HS-27A (cell line): ENCODE measurements at places on chromosomes 5 and 9.
A peak's percentile ranks its signal among the peaks of the same experiment; 100 is the strongest.

DNA sequence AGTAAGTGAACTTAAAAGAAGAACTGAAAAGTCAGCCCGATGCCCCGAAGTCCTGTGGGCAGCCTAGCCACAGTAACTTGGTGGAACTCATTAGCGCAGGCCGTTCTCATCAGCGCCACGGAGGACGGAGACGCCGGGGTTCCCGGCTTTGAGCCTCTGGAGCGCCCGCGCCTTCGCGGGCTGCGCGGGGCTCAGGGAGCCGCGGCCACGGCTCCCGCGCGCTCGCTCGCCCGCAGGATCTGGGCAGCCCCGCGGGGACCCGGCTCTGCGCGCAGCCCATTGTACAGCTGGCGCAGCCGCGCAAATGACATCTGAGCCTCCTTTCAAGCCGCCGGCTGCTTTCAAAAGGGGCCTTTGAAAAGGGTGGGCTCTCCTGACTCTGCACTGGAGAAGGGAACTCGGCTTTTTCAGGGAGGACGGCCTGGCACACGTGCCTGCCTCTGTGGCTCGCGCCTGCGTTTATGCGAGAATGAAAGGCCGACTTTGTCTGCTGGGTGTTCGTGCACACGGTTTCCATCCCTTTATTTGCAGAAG, 40.7 kb downstream of the TLR4 start:
- DNase-seq = no peak

- no peak for DNase-seq
Observed at GRCh38 chr9:113428062-113428615, 17.6 kb downstream of the C9orf43 start.

GRCh38 chr5:410911-411517, 32.0 kb upstream of the EXOC3 start:
- DNase-seq = no peak

GRCh38 chr9:106479679-106480078, 383.3 kb upstream of the ZNF462 start:
- no peak for DNase-seq

- DNase-seq = no peak
Observed at GRCh38 chr9:17881371-17881770, 302.5 kb downstream of the SH3GL2 start.

GRCh38 chr9:93198117-93198837, 14.3 kb downstream of the WNK2 start:
- no peak for DNase-seq

DNA sequence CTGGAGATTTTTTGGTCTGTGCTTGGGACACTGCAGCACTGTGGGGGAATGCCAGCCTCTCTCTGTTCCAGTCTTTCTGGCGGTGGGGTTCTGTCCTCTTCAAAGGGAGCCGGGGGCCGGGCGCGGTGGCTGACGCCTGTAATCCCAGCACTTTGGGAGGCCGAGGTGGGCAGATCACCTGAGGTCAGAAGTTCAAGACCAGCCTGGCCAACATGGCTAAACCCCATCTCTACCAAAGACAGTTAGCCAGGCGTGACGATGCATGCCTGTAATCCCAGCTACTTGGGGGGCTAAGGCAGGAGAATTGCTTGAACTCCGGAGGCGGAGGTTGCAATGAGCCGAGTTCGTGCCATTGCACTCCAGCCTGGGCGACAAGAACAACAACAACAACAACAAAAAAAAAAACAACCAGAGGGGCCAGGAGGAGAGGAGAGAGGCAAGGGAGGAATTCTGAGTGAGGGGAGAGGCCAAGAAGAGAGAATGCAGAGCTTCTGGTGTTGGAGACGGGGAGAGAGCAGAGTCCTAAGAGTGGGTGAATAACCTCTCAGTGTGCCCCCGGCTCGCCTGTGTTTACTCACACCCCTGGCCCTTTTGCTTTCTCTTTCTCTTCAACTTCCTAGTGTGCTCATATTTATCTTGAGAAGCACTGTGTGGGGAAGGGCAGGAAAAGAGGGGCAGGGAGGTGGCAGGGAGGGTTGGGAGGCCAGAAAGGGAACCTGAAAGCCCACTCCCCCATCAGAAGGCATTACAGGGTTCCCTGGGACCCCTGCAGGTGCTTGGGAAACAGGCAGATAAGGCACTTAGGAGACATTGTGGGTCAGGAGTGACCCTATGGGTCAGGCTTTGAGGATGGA, 3.2 kb upstream of the SET start:
- DNase-seq = no peak

GRCh38 chr9:112925058-112925641, 34.5 kb upstream of the SLC46A2 start:
- peak; percentile 22 for DNase-seq

GRCh38 chr5:150101023-150101422, 14.7 kb upstream of the CSF1R start:
- no peak for DNase-seq
